RPMI7951 (cell line): ENCODE measurements at places on chromosomes 7 and 10. TPM values are rescaled to one million over a fixed set of nuclear protein-coding genes. Genes with fewer than 3 reads are reported as not detected.

Gene SMNDC1
- total RNA-seq = 6.3 and 7.6 TPM in 2 replicates

Gene GPR15LG
- total RNA-seq = not detected in 2 replicates

Gene NUDT13
- 2.1 and 3.6 TPM in 2 replicates for total RNA-seq

Gene TLX1
- total RNA-seq = not detected in 2 replicates

Gene NEUROG3
- total RNA-seq = not detected in 2 replicates

Gene TMEM229A
- not detected in 2 replicates for total RNA-seq

Gene SPDYE11
- total RNA-seq = not detected in 2 replicates

Gene PDE6C
- not detected in 2 replicates for total RNA-seq

Gene TUBB8
- not detected in 2 replicates for total RNA-seq

Gene AKR1C2
- 17.9 and 24.8 TPM in 2 replicates for total RNA-seq

Gene ZP3
- total RNA-seq = 5.5 and 6.1 TPM in 2 replicates

Gene NCOA4
- 111 and 144 TPM in 2 replicates for total RNA-seq

Gene CTAGE4
- total RNA-seq = 0.29 and 0.60 TPM in 2 replicates

Gene WDR11
- total RNA-seq = 33.4 and 33.5 TPM in 2 replicates

Gene BCCIP
- 63.3 and 68.2 TPM in 2 replicates for total RNA-seq

Gene OPN4
- not detected in 2 replicates for total RNA-seq

Gene CCDC3
- total RNA-seq = 0.29 TPM in 1 of 2 replicates, not detected in the other

Gene ANKRD30A
- total RNA-seq = not detected in 2 replicates

Gene LAMB1
- 147 and 157 TPM in 2 replicates for total RNA-seq

Gene FRAT1
- total RNA-seq = 0.60 and 1.7 TPM in 2 replicates

Gene FFAR4
- not detected in 2 replicates for total RNA-seq

Gene ERVW-1
- total RNA-seq = not detected in 2 replicates

Gene PSD
- total RNA-seq = 0.24 and 1.5 TPM in 2 replicates

Gene CNNM1
- total RNA-seq = 1.4 and 2.2 TPM in 2 replicates

Gene FRA10AC1
- 3.5 and 4.9 TPM in 2 replicates for total RNA-seq

Gene FAM25C
- total RNA-seq = not detected in 2 replicates

Gene ATG9B
- 0.24 TPM in 1 of 2 replicates, not detected in the other for total RNA-seq

Gene GPRIN2
- total RNA-seq = not detected in 2 replicates

Gene CHCHD1
- 67.9 and 70.7 TPM in 2 replicates for total RNA-seq

Gene TAS2R5
- not detected in 2 replicates for total RNA-seq

Gene TEX47
- total RNA-seq = not detected in 2 replicates
